HS-5 (cell line): ENCODE measurements at places on chromosomes 12 and 14.

DNA sequence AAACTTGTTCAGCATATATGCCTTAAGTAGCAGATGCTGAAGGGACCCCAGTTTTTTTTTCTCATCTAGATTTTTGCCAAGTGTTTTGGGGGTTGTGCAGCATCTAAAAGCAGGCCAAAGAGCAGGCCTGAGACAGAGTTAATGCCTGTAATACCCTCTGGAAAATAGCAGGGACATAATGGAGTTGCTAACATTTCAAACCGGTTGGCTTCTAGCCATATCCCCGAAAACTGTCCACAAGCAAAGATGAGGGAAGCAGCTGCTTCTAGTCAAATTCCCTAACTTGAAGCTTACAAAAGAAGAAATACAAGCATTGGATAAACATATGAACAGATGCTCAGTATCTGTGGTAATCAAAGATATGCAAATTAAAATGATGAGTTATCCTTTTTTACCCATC is 52.1 kb upstream of the AEBP2 start:
- no peak for DNase-seq

GRCh38 chr12:100539202-100539601 is 34.3 kb upstream of the GAS2L3 start:
- no peak for DNase-seq

- no peak for DNase-seq
Measured at GRCh38 chr14:60217713-60218112, 31.3 kb upstream of the PPM1A start.

DNA sequence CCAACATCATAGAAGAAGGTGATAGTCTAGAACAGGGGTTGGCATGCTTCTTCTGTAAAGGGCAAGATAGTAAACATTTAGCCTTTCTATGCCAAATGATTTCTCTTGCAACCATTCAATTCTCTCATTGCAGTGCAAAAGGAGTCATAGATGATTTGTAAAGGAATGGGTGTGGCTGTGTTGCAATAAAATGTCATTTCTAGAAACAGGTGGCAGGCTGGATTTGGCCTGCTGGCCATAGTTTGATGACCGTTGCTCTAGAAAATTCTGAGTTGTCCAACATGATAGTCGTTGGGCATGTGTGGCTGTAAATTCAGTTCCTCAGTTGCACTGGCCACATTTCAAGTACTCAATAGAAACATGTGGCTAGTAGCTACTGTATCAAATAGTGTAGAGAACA is 21.7 kb downstream of the SMCO2 start:
- no peak for DNase-seq

DNA sequence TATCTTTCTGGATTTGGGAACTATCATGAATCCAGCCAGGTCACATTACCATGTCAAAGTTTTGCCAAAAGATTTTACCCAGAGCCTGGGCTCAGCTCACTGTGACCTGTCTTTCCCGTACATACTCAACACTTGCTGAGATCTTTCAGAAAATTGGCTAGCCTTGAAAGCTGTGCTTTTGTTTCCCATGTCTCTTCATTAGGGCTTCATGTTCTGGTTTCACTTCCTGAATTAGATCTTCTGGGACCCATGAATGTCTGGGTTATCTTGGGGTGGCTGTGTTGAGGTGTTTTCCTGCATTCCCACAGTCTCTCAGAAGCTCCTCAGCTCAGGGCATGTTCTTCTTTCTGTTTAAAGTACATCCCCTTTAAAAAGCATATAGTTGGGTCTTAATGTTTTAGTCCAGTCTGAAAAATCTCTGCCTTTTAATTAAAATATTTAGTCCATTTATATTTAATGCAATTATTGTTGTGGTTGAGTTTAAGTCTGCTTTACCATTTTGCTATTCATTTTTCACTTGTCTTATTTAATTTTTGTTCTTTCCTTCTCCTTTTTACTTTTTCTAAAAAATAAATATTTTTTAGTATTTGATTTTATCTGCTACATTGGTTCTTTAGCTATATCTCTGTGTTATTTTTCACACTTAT is 242.7 kb downstream of the VRK1 start:
- DNase-seq = no peak
